ENCODE measurements at places on chromosomes 5 and 9.
A peak's percentile ranks its signal among the peaks of the same experiment; 100 is the strongest.

- DNase-seq, result no peak
These were observed 69.4 kb upstream of the FCN2 start for GRCh38 chr9:134811079-134811672.

DNA sequence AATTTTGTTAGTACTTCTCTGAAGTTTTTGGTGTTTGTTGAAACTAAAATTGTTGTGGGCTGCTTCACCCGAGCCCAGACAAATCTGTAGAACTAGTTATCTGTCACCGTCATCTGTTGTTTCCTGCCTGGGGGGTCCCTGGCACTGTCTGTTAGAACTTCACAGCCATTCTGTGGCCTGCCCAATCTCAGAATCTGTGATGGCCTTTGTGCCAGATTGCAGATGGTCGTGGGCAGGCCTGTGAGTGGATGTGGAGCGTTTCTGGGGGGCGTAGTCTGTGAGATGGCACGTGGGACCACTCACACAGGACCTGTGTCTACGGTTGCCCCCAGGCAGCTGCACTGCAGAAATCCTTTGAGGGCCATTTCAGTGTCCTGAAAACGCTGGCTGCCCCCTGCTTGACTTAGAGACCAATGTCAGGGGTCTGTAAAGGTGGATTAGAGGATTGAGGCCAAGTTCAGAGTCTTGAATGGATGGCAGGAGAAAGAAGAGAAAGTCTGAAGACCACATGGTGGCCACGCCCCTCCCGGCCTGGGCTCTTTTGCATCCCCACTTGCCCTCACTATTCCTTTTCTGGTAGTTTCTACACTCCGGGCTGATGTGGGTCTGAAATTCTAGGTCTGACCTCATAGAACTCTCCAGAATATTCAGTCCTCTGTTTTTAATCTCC lies 38.3 kb downstream of the TRIO start:
- no peak for DNase-seq

DNA sequence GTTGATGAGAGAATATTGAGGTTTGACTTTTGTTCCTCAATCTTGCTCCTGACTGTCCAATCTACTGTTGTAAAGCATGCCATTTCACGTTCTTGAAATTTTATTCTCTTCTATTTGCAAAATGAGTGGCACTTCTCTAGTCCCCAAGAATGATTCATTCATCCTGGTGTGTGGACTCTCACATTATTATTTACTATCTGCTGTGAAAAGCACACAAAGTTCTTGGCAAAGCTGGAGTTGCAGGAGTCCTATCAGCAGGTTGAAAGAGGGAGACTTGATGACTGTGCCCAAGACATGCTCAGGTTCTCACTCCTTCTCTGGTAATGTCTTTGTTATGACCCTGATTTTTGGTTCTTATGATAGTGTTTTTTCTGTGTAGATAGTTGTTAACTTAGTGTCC lies 382.6 kb downstream of the DMRTA1 start:
- no peak for DNase-seq

DNA sequence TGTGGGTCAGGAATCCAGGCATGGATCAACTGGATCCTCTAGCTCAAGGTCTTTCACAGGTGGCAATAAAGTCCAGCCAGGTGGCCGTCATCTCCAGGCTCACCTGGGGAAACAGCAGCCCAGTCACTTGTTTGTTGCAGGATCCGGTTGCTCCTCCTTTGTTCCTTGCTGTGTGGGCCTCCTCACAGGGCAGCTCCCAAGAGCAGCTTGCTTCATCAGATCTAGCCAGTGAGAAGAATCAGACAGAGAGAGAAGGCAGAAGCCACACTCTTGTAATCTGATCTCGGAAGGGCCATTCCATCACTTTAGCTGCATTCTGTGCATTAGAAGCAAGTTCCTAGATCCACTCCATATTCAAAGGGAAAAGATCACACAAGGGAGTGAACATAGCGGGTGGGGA lies 3.2 kb upstream of the HSD17B3 start:
- no peak for DNase-seq

- DNase-seq, result no peak
These were observed 75.9 kb upstream of the NR3C1 start for GRCh38 chr5:143479394-143479793.

DNA sequence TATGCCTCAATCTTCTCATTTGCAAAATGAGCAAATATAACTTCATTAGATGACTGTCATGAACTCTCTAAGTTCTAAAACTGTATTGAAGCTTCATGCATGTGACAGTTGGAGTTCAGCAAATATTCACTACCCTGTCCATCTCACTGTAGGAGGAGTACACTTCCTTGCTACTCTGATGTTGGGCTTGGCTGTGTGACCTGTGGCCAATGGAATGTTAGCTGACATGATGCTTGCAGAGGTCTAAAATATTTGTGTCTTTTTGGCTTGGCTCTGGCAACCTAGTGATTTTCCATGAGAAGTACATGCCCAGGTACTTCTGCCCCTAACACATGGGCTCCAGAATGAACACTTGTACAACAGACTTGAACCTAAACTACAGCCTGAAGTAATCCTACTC lies 203.1 kb upstream of the ANKH start:
- DNase-seq, result no peak

DNA sequence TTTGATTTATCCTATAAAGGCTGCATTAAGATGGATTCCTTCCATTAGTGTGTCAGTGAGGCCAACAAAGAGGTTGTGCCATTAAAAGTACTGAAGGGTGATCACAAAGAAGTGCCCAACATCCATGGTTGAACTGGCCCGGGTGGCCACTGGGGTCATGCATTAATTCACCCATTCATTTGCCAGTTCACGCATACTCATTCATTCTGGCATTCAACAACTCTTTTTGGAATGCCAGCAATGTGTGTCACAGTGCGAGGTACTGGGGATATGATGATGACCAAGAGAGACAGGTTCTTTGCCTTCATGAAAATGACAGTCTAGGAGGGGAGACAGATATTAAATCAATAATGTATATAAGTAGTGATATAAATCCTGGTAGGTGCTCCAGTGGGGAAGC lies 93.2 kb downstream of the PTTG1 start:
- DNase-seq, result no peak

DNA sequence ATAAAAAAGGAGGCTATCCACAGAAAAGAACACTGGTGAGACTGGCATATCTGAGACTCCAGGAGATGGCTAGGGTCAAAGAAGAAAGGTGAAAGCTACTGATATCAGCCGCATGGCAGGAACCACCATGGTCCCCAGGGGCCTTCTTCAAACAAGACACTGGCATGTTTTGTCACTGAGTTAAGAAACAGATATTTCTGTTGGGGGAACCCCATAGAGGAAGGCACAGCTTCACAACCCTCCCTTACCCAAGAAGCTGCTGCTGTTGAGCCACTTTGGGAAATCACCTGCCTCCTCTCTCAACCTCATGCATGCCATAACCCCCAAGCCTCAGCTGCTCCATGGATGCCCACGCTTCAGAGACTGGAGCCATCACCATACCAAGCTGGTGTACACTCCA lies 13.3 kb upstream of the BTNL3 start:
- no peak for DNase-seq

DNA sequence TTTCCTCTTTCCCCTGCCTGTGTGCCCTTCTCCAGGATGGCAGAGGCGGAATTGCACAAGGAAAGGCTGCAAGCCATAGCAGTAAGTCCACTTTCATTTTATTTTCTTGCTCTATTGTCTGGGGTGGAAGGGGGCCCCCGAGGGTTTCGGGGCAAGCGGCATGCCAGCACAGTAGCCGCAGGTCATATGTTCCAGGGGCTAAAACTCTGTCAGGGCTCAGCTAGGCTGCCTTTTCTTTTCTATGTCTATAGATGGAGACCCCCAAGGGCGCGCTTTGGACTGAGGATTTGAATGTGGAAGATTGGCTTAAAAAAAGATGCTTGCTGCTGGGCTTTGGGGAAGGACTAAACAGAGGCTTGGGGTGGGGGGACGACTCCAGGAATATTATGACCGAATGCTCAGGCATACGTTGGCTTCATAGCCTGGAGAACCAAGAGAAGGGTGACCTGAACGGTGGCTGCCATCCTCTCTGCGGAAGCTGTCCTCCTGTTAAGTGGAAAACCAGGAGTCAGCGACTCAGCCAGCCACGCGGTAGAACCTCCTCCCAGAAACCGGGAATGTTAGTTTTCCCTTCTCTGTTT lies 545 bp downstream of the PALM2AKAP2 start:
- no peak for DNase-seq

DNA sequence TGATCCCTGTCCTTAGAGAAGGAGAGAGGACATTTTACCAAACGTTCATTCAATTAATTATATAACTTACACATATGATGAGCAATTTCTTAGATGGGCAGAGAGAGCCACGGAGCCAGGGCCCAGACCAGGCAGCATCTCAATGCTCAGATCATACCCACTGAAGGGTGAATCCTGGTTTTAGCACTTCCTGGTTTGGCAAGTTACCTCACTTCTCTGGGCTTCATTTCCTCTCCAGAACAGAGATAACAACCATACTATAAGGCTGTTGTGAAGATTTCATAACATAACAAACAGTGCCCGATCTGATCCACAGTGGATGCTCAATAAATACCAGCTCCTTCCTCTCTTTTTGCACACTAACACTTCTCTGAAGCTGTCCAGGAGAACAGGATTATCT lies 271.1 kb downstream of the DENND1A start:
- no peak for DNase-seq

- DNase-seq, result no peak
These were observed 108.9 kb downstream of the MARCHF3 start for GRCh38 chr5:126921241-126922091.

DNA sequence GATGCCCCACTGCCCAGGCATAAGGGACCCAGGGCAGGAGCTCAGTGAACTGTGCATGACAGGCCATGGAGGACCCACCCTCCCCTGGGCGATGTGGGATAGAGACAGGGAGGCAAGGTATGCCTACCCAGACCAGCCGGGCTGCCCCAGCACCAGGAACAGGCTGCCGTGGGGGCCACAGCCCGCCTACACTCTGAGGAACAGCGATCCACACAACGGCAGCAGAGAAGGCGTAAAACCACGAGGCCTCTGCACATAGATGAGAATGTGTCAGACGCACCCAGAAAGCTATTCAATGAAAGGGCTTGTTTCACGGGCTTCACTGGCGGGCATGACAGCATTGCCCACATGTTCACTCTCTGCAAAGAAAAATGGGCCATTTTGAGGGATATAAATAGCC lies 49.5 kb downstream of the SEMA4D start:
- DNase-seq, result no peak

DNA sequence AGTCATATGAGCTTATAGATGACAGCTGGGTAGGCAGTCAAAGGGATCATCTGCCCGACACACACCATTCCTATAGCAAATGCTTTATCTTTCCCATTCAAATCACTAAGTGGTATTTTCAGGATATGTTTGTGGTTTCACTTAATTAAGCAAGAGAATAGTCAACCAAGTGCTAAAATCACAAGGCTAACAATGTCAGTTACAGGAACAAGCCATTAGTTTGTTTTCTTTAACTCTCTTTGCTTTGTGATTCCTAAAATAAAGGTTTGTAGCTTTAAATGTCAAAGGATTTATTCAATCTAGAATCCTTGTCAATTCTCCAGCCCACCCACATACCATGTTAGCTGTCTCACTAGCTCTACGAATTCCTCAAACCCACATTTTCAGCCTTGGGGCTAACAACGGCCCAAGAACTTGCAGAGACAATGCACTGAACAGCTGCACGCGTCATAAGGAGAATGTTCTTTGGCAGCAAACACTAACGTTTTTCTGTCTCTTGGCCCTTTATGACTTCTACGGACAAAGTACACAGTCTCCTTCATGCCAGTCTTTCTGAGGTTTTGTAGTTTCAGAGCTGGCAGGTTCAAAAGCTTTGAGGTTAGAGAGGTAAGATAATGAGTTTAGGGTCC lies 56.6 kb downstream of the ELAVL2 start:
- no peak for DNase-seq

- no peak for DNase-seq
These were observed 194.8 kb downstream of the AUH start for GRCh38 chr9:91166796-91167366.

DNA sequence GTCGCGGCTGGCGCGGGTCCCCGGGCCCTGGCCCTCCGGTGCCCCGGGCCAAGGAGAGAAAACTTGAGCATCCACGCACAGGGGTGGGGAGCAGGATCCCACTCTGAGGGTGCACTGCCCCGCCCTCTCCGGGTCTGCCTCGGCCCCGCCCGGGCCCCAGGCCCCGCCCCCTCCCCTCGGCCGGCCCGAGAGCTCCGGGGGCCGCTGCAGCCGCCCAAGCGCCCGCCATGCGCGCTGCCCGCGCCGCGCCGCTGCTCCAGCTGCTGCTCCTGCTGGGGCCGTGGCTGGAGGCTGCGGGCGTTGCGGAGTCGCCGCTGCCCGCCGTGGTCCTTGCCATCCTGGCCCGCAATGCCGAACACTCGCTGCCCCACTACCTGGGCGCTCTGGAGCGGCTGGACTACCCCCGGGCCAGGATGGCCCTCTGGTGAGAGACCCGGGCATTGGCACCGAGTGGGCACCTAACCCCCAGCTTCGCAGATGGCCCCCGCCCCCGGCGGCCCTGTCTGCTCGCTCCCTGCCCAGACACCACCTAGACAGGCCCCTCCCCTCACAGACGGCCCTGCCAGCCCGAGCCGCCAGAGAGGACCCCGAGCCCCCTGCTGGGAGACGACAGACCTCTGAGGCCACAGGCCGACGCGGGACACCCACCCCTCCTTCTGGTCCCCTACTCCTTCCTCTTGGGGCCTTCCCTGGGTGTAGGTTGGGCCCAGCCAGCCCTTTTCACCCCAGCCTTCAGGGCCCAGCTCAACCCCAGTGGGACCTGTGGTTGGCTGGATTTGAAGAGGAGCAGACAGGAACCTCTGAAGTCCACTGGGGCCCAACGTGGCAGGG lies at the start of gene CERCAM:
CERCAM (plus strand) TSS at position 207 of the 831 bp plus-strand sequence; CDS start at position 228, 21 bp downstream.
- peak; percentile 17 for DNase-seq

GRCh38 chr5:133110709-133111108 lies 58.9 kb downstream of the HSPA4 start:
- no peak for DNase-seq

DNA sequence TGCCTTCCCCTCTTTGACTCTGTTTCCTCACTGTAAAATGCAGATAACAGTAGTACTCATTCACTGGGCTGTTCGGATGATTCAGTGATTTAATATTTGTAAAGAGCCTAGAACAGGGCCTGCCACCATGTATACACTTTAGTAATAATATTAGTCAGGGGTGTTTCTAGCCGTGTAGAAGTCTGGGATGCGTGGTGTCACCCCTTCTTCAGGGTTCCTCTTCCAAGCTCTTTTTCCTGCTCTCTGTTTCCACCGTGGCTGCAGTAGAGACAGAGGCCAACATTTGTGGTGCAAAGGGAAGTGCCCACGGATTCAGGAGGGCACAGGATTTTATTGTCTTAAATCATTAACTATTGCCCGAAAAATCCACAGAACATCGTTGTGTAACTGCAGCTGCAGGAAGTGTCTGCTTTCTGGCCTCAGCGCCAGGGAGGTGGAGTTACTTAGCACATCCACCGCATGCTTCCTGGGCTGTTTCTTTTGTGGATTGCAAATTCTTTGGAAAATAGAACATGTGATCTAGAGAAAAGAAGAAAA lies 61.7 kb downstream of the TRIO start:
- no peak for DNase-seq

DNA sequence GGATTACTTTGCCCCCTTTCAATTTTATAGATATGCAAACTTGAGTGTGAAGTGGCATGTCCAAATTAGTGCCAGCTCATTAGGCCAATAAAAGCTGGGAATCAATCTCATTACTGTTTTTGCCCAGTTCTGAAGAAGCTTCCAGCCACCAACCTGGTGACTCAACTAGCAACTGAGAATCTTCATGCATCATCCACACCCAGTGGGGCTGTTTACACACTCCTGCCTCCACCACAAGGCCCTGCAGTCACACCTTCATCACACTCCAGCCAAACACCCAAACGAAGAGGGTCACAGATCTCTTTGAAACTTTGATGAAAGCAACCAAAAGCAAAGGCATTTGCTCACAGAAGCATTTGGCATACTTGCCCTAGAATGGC lies 41.3 kb upstream of the S1PR3 start:
- no peak for DNase-seq
